GM04503 (cell line): ENCODE measurements at places on chromosomes 2 and 18.
A peak's percentile ranks its signal among the peaks of the same experiment; 100 is the strongest.

DNA sequence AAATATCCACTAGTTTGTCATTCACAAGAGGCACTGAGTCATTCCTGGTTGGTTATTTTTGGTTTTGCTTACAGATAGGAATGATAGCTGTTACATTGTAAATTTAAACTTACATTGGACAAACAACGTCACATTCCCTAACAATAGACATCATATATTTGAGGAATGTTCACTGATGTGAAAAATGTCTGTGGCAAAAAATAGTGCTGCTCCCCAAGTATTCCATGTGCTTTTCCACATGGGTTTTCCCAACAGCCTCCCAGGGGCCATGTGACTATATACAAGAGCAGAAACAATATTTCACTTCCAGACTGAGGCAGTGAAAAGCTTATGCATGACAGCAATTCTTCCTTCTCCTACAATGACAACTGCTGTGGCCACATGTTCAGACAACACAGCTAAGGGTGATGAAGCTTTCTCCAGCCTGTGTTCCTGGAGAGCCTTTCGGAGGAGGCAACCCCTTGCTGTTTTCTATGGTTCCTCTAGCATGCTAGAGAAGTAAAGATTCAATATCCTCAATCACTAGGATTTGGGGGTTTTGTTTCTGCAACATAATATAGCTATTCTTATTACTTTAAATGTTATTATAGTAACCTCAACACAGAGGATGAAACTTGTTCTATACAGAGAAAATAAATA, 202.7 kb downstream of the PTH2R start:
- DNase-seq = no peak

DNA sequence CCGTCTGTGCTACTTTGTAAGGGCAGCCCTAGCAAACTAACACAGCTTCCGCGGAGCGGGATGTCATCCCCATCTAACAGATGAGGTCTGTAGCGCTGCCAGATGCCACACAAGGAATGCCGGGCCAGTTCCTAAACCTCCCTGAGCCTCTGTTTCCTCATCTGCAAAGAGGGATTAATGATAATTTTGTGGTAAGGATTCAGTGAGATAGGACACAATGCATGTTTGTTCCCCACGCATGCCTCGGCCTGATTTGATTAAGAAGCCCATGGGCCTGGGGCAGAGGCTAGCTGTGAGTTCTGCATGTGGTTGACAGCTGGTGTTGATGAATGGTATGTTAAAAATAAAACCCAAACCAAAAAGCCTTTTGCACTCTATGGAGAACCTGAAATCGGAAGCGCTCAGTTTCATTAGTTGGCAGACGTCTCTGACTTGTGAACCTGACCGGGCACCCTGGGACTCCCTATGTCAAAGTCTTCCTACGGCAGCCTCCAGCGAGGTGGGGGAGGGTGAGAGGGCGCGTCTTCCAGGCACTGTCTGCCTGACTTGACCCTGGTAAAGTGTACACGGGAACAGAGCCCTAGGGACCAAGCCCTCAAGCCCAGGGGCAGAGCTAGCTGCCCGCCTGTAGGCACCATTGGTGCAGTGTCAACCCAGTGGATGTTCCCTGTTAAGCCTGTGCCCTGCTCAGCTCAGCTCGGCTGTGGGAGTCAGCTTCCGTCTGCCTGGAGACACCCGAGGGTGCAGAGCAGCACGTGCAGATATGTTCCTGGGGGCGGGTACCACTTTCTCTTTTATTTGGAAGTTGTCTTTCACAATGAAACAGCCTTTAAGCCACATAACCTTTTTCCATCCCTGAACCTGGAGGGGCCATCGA, 14.8 kb upstream of the INHBB start:
- DNase-seq = no peak

GRCh38 chr18:64027931-64028695, 58.2 kb downstream of the SERPINB8 start:
- DNase-seq = no peak

GRCh38 chr2:207504513-207505170, 25.1 kb upstream of the CREB1 start:
- peak; percentile 59 for DNase-seq

DNA sequence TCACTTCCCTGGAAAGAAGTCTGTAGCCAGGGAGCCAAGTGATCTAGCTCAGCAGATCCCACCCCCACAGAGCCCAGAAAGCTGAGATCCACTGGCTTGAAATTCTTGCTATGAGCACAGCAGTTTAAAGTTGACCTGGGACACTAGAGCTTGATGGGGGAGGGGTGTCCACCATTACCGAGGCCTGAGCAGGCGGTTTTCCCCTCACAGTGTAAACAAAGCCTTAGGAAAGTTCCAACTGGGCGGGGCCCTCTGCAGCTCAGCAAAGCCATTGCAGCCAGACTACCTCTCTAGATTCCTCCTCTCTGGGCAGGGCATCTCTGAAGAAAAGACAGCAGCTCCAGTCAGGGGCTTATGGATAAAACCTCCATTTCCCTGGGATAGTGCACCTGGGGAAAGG, 887.2 kb upstream of the LRATD1 start:
- DNase-seq = no peak

DNA sequence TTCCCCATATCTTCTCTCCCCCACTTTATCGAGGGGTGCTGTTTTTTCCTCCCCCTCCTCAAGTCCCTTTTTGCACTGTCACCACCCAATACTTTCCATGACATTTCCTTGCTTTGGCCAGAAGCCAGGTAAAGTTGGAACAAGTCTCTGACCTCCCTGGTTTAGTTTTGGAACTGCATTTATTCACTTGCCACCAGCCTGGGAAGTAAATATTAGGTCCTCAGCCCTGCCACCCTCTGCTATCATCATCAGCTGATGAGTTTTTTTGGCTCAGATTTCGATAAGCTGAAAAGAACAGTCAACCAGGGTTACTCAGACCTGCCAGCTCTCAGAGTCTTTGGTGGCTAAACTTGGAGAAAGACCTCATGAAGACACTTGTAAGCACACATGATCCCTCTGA, 47.0 kb downstream of the DHRS9 start:
- no peak for DNase-seq
